ENCODE measurements at places on chromosomes 12 and 14.

DNA sequence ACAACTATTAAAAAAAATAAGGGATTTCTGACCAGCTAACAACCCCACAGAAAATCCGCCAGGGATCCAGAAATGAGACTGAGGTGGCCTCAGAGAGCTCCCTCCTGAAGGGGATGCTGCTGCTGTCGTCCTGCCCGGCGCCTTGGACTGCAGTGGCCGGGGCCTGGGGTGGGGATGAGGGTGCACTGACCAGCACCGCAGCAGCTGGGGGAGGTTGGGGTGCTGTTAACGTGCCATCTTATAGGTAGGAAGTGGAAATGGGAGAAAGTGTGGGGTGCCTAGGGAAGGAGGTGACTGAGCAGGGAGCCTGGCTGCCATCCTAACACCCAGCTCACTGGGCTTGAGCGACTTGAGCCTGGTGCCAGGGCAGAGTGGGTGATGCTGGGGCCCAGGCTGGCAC is 32.0 kb downstream of the DDX11 start:
- no peak for DNase-seq

- DNase-seq, result no peak
These were observed 111.3 kb upstream of the FKBP4 start for GRCh38 chr12:2683283-2684025.

GRCh38 chr14:75627406-75627805 is 33.3 kb downstream of the ERG28 start:
- DNase-seq, result no peak

GRCh38 chr12:81416571-81416970 is 338.7 kb downstream of the ACSS3 start:
- DNase-seq, result no peak

GRCh38 chr12:106631797-106632196 is 49.0 kb downstream of the RFX4 start:
- DNase-seq, result no peak

DNA sequence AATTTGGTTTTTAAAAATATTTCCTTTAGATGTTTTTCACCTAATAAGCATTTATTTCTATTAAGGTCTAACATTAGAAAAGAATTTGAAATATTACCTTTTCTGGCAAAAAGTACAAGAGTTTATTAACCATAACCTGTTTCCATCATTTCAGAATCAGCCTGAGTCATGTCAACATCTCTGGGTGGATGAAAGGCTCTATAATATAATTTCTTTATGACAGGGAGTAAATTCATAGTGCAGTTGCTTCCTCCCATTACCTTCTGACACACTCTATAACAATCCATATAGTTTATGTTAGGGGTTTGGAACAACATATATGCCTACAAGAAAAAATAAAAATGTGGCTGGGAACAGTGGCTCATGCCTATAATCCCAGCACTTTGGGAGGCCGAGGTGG is 134.5 kb downstream of the SLC2A13 start:
- no peak for DNase-seq

- no peak for DNase-seq
These were observed 3.5 kb downstream of the CISTR start for GRCh38 chr12:53748072-53748840.

- DNase-seq, result no peak
These were observed 12.9 kb downstream of the BCL11B start for GRCh38 chr14:99258876-99259726.

DNA sequence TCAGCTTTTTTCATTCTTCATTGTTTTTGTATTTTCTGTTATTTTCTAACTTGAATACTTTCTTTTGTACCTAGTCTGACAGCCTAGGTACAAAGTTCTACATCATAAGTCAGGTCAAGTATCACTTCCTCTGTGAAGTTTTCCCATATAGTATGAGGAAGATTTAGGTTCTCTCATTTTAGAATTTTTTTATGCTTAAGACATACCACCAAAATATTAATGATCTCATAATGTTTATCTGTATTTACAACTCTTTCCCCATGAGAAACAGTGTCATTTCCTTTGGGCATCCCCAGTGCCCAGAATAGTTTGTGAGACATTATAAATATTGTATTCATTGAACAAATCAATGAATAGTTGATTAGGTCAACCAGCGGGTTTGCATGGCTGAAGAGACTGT is 3.1 kb upstream of the ATF7IP start:
- no peak for DNase-seq

- no peak for DNase-seq
These were observed 286.9 kb upstream of the PRKD1 start for GRCh38 chr14:30214461-30215090.

- DNase-seq, result no peak
These were observed 64.4 kb upstream of the RTL1 start for GRCh38 chr14:100967930-100968329.

DNA sequence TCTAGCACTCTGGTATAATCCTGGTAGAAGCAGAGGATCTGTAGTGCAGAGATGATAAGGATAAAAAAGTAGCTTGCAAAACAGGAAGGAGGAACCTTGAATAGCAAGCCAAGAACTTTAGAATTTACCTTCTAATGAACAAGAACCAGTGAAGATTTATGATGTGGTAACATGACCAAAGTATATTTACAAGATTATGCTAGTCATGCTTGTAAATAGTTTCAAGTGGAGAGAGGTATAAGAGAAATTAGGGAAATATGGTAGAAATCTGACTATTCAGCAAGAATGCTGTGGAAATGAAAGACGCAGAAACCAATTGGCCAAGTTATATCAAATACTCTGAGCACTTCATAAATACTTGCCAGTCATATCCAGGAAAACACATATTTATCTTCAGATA is 47.8 kb downstream of the ERGIC2 start:
- no peak for DNase-seq

- no peak for DNase-seq
These were observed 51.2 kb upstream of the KCNH3 start for GRCh38 chr12:49487605-49488004.

- no peak for DNase-seq
These were observed at the start of gene DTX3 for GRCh38 chr12:57604454-57604991. Gene DTX3 (plus strand): TSS chr12:57604824. CDS start chr12:57606518, 1,694 bp downstream.

GRCh38 chr14:44960146-44960545 is 1.6 kb downstream of the KLHL28 start:
- DNase-seq, result no peak

GRCh38 chr12:38809832-38810231 is 95.6 kb downstream of the CPNE8 start:
- DNase-seq, result no peak

- DNase-seq, result no peak
These were observed 7.7 kb downstream of the ENDOU start for GRCh38 chr12:47717443-47718193.

GRCh38 chr12:108371801-108372344 is 32.8 kb upstream of the CMKLR1 start:
- no peak for DNase-seq

DNA sequence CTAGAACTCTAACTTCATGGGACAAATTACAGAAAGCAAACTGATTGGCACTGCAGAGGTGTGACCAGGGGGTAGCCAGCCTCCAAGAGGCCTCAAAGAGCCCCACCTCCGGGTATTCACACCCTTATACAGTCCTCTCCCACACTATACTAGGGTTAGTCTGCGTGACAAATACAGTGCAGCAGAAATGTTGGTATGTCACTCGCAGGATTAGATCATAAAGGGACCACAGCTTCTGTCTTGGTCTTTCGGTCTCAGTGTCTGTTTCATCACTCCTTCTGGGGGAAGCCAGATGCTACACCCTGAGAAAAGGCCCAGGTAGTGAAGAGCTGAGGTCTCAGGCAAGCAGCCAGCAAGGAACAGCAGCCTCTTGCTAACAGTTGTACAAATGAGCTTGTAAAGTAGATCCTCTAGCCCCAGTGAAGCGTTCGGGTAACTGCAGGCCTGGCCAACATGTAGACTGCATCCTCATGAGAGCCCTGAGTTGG is 68.9 kb upstream of the SAV1 start:
- DNase-seq, result peak; percentile 5

GRCh38 chr14:68819260-68819691 is 26.4 kb upstream of the ZFP36L1 start:
- DNase-seq, result no peak

DNA sequence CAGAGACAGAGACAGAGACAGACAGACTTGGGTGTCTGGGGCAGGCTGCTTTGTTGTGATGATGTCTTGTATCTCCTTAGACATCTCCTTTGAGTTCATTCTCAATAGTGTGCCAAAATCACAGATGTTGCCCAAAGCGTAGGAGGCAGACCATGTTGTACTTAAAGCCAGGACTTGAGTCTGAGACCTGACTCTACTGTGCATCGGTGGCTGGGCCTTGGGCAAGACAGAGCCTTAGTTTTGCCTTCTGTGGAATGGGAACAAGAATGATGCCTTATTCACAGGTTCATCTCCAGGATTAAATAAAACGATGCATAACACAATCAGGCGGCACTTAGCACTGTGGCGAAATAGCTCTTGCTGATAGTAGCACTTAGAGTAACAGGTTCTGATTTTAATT is 230.3 kb downstream of the AACS start:
- no peak for DNase-seq

DNA sequence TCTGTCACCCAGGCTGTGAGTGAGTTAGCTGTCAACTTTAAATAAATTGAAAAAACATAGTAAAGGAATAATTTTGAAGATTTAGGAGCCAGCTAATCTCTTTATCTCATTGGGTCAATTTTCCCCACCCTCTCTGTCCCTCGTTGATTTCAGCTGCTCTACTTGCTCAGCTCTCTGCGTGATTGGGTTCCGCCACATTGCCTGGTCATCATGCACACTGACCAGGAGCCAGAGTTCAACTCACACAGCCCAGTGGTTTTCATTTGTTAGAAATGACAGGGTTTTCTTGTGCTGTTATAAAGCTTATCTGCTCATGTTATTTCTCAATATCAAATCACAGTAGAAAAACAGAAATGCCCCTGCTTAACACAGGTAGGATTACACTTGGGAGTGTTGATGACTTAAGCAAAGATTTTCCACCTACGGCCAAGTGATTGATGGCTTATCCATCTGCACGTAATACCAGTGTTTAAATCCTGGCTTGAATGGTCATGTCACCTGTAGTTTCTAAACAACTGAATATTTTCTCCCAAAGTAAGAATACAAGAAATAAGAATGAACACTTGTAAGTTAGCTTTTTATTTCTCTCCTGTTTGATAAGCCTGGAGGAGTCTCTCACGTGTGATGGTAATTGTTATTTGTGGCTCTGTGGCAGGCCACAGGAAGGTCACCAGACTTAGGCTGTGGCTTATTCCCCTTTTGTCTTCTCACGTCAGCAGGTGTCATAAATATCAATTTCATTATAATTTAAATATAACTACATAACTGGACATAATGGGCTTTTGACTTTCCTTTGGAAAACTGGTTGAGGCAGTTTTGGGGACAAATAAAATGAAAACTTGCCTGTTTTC is 367.2 kb upstream of the DDHD1 start:
- no peak for DNase-seq

DNA sequence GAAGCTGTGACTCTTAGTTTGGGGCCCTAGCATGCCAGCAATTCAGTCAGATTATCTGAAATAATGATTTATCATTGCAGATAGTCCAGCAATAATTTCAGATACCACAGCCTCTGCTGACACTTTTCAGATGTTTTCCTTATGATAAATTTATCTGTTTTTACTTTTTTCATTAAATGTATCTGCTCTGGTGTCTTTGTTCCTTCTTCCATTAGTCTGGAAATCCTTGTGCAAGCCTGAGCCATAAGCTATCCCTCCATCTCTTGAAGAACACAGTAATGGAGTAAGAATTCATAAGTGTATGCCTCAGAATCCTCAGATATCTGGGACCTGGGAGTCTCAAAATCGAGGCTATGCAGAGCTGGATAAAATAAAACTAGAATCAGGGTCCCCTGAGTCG is 146.4 kb upstream of the KRR1 start:
- no peak for DNase-seq

GRCh38 chr14:24785698-24786097 is 151.7 kb upstream of the GZMB start:
- no peak for DNase-seq

- no peak for DNase-seq
These were observed 236.2 kb upstream of the FBXO33 start for GRCh38 chr14:39668449-39668848.

DNA sequence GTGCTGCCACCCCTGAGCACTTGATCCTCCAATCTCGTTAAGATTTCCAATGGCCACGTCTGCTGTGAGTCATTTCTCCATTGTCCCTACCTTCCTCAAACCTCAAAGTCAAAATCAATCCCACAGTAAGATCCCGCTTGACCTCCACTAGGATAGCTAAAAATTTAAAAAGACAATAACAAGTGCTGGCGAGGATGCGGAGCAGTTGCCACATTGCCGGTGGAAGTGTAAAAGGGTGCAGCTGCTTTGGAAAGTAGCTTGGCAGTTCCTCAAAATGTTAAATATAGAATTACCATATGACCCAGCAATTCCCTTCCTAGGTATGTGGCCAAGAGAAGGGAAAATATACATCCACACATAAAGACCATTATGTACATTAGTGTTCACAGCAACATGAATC is 9.5 kb upstream of the BCL7A start:
- no peak for DNase-seq

GRCh38 chr14:54815016-54815415 is 87.6 kb downstream of the GCH1 start:
- DNase-seq, result no peak

DNA sequence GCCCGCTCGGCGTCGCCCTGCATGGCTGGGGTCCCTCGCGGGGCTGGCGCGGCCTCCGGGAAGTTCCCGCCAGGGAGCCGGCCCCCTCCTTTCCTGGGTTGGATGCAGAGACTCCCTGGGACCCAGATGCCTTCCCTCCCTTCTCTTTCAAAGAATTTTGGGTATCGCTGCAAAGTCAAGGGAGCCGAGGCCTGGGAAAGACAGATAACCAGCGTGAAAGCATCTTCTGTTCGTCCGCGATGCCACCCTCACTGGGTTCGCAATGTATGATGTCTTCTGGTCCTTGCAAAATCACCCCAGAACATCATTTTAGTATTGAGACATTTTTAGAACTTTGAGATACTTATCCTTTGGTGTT is 451 bp downstream of the IRAK3 start:
- DNase-seq, result no peak

DNA sequence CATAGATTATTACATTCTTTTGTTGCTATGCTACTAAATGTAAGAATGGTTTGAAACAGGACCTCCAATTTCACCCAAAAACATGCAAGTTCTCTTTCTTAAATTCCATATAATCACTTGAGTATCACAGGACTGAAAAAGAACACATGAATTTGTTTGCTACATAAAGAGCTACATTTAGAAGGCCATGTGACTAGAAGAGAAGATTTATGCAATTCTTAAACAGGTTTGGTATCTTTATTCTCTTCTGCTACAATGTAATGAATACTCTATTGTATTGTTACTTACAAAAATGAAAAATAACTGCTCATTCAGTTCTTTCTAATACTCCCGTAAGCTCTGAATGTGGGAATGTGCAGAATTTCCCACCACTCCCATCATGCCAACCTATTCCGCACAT is 9.3 kb downstream of the EPS8 start:
- no peak for DNase-seq

Data from activated T-helper 1 cell treated with anti-CD3 and anti-CD28 coated beads, Interleukin-2, amount 50 U/mL, for 16 hours (primary cell).